Inflammatory macrophage treated with lipopolysaccharide for 4 hours (primary cell): ENCODE measurements at places on chromosomes 16 and 17.
A peak's percentile ranks its signal among the peaks of the same experiment; 100 is the strongest.

DNA sequence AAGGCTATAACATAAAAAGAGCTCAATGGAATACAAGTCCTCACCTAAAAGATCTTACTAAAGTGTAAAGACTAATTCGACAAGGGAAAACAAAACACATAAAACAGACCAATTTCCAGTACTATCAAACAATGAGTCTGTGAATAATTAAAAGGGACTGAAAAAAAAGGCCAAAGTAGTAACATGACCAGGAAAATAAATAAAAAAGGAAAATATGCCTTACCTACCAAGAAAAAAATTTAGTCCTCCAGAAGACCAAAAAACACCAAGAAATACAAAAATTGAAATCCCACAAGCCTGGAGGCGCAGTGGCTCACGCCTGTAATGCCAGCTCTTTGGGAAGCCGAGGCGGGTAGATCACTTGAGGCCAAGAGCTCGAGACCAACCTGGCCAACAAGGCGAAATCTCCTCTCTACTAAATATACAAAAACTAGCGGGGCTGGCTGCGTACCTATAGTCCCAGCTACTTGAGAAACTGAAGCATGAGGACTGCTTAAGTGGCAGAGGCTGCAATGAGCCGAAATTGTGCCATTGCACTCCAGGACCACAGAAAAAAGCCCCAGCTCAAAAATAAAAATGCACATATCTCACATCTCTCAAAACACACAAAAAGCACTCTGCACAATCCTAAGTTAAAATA, 60.8 kb downstream of the TEX14 start:
- no peak for DNase-seq

GRCh38 chr16:20114356-20114755, 40.7 kb upstream of the GPR139 start:
- DNase-seq = no peak

DNA sequence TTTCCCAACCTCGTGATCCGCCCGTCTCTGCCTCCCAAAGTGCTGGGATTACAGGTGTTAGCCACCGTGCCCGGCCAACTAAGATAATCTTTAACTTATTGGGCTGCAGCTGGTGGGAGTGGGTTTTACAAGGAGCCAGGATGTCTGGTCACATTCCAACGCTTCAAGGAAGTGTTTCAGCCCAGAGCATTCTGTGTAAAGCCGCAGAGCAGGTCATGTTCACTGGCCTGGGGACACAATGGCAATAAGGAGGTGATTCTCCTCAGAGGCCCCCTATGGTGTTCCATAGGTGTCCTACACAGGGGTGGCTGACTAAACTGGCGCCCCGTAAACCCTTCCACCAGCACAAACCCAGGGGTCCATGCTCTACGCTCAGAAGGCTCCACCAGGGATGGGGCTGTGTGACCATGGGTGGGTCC, 1.2 kb downstream of the QPRT start:
- no peak for DNase-seq

DNA sequence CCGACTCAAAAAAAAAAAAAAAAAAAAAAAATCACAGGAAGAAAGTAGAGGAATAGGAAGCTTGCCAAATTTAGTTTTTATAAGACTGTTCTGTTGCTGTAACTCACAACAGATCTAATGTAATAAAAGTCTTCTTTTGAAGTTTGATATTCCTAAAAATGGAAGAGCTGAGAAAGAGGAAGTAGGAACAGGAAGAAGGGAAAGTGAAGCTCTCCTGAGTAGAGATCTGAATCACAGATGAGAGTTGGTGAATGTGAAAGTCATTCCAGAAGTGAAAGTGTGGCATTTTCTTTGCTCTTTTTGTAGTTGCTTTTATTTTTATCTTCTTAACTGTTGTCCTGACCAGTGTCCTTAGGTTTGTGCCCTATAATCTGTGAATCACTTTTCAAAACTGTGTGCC, 2.1 kb downstream of the NMT1 start:
- peak; percentile 80 for DNase-seq

- peak; percentile 27 for DNase-seq
Measured at GRCh38 chr17:44084131-44084538, 13.6 kb downstream of the G6PC3 start.

DNA sequence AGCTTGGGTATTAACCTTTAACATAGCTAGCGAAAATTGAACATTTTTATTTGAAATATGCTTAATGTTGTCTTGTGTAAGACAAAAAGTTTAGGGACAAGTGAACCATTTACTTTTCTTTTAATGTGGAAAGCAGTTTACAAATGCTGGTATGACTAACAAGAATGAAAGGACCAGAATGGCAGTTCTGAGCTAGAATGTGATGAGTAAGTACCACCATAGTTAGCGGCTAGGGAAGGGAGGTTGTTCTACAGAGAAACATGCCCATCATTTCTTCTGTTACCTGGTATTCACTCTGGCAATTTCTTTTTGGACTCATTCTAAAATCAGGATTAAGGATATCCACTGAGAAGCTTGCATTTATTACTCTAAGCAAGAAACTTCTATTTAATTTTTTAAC, 121.1 kb downstream of the WWOX start:
- DNase-seq = no peak

- DNase-seq = no peak
Measured at GRCh38 chr17:61253937-61254574, 145.6 kb upstream of the TBX2 start.

- DNase-seq = no peak
Measured at GRCh38 chr16:56351481-56351880, 73.9 kb downstream of the AMFR start.

DNA sequence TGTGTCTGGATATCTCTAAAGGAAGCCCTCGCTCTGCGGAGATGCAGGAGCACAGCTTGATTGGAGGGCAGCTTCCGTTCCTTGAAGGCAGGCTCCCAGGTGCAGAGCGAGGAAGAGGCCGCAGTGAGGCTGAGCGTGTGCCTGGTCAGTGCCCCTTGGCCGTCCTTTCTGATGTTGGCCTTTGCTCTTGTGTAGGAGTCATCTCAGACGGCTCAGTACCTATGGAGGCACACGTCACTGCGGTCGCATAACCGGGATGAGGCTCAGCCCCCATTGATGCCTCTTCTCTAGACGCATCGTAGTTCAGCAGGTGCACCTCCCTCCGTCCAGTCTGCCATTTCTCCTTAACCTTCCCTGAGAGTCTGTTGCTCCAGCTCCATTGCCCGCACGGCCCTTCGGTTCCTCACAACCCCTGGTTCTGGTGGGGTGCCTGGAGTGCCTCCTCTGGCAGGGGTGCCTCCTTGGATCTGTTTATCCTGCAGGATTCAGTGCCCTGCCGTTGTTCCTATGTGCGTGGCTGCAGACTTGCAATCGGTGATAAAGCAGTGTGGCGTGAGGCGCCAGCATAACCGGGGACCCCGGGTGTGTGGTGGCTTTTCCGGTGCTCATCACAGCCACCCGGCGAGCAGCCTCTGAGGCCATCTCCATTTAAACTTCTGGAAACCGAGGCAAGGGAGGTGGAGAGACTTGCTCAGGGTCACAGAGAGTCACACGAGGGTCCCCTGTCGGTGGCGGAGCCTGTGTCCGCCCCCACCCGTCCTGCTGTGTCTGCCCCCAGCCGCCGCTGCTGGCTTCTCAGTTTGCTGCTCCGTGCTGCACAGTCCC, 188.8 kb upstream of the CHMP6 start:
- no peak for DNase-seq

GRCh38 chr16:86568677-86569623, 2.3 kb downstream of the FOXC2 start:
- no peak for DNase-seq
